SK-N-MC (cell line): ENCODE measurements at places on chromosomes 12 and 14.
A peak's percentile ranks its signal among the peaks of the same experiment; 100 is the strongest.

- DNase-seq = peak; percentile 5
These were observed 44.6 kb upstream of the KRAS start for GRCh38 chr12:25295361-25295760.

DNA sequence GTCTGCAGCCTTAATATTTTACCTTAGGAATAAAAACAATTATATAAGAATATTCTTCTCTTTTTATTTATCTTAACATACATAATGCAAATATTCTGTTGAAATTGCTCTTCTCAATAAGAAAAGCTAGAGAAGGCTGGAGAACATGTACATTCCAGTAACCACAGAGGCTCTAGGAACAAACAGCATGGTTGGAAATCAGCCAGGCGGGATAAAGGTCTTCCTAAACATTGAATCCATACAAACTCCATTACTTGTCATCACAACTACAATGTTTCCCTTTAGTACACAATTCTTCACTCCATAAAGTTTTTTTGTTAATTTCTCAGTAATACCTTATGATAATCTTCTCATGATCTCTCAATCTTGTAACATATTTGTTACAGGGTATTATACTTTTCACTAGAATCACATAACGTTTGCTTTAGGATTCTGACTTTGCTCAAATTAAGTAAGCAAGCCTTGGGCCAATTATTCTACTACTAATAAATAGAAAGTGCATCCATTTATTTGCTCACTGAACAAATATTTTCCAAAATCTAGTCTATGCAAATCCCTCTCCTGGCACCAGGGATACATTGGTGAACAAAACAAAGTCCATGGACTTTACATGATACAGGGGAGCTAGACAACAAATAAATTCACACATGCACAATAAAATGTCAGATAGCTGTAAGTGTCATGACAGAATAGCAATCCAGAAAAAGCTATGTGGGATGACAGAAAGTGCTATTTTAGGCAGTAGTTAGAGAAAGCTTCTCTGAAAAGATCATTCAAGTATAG lies 237.5 kb upstream of the TMTC1 start:
- no peak for DNase-seq

DNA sequence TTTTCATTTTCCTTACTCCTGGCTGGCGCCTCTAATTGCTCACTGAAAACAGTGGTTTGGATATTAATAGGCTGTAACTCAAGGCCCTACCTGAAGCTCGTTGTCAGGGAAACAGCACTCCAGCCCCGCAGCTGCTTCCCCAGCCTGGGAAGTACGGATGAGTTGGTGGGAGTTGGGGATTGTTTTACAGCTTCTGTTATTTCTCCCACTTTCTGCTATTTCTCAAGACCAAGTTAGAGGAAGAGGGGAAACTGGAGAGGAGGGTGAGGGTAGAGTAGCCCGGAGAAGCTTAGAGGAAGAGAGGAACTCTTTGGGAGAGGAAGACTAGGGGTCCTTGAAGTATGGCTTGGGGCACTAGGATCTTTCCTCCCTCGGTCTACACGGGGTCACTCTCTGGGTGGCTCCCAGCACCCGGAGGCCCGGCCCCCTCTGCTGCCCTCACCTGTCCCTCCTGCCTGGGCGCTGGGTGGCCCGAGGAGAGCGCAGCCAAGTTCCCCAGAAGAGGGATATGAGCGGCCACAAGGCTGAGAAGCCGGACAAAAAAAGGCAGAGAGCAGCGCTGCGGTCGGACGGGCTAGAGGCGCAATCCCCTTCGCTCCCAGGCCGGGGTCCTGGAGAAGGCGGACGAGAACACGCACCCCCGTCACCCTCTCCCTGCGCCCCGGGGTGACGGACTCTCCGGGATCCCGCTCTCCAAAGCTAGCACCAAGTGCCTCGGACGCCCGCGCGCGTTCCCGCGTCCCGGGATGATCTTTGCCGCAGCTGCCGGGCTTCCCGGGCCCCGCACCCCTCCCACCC lies 671 bp downstream of the SPTB start:
- DNase-seq = no peak

- no peak for DNase-seq
These were observed 2.0 kb upstream of the SPTLC2 start for GRCh38 chr14:77618381-77618970.

DNA sequence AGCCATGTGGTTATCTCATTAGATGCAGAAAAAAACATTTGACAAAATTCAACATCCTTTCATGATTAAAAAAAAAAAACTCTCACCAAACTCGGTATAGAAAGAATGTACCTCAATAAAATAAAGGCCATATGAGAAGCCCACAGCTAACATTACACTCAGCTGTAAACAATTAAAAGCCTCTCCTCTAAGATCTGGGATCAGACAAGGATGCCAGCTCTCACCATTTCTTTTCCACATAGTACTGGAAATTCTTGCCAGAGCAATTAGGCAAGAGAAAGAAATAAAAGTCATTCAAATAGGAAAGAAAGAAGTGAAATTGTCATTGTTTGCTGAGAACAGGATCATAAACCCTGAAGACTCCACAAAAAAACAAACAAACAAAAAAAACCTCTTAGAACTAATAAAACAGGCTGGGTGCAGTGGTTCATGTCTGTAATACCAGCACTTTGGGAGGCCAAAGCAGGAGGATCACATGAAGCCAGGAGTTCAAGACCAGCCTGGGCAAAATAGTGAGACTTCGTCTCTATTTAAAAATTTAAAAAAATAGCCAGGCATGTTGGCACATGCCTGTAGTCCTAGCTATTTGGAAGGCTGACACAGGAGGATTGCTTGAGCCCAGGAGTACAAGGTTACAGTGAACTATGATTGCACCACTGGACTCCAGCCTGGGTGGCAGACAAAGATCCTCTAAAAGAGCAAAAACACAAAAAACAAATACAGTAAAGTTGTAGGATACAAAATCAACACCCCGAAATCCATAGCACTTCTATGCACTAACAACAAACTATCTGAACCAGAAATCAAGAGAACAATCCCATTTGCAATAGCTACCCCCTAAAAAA lies 114.4 kb downstream of the FOXA1 start:
- DNase-seq = no peak

- no peak for DNase-seq
These were observed 220.5 kb upstream of the TBX3 start for GRCh38 chr12:114904254-114905003.

GRCh38 chr12:60066655-60067054 lies 470.8 kb downstream of the SLC16A7 start:
- no peak for DNase-seq

DNA sequence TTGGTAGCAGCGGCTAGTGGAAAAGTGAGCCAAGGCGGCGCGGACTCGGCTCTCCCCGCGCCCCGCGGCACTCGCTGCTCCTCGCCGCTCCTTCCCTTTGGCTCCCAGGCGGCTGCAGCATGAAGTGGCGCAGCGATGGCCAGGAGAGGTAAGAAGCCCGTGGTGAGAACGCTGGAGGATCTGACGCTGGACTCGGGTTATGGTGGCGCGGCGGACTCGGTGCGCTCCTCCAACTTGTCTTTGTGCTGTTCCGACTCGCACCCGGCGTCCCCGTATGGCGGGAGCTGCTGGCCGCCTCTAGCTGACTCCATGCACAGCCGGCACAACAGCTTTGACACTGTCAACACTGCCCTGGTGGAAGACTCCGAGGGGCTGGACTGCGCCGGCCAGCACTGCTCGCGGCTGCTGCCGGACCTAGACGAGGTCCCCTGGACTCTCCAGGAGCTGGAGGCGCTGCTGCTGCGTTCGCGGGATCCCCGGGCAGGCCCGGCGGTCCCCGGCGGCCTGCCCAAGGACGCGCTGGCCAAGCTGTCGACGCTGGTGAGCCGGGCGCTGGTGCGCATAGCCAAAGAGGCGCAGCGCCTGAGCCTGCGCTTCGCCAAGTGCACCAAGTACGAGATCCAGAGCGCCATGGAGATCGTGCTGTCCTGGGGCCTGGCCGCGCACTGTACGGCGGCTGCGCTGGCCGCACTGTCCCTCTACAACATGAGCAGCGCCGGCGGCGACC lies 225.6 kb upstream of the CRY1 start:
- DNase-seq = no peak

- no peak for DNase-seq
These were observed 12.1 kb upstream of the FLVCR2 start for GRCh38 chr14:75566321-75566720.
